ENCODE measurements at places on chromosomes 7 and 10.

DNA sequence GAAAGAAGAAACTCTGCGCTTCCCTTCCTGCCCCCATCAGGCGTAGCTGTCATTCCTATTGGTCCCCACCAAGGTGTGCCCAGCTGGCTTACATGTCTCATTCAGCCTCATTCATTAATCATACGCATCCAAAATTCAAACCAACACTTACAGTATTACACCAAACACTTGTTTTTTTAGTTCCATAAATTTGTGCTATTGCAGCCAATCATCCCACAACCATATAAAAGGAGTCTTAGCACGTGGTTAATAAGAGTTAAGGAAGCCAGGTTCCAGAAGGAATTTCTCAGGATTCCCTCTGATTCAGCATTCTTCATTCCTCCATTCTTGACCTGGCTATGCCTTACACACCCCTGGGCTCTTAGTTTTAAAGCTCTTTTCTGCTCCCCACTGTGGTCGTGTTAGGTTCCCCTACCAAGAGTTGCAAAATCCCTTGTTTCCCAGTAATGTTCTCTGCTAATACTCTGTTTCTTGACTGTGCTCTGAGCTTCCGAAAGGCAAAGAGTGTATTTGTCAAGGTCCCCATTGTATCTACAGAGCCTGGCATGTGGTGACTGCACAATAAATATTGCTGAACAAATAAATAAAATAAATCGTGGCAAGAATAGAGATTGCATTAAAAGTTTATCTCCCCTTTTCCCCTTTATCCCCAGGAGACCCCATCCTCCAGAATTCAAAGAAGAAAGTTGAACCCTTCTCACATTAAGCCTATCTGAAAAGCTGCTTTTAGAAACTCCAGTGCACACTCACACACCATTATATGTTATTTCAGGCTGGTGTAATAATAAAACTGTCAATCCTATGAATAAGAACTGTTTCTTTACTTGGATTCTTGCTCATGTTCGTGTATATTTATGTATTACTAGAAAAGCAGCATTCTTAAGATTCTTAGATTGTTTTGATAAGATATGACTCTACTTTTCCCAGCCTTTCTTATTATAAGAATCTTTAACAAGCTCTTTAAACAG, 514.4 kb downstream of the INHBA start:
- DNase-seq: no peak

- no peak for DNase-seq
These were observed 7.7 kb downstream of the BBS9 start for GRCh38 chr7:33137103-33137502.

DNA sequence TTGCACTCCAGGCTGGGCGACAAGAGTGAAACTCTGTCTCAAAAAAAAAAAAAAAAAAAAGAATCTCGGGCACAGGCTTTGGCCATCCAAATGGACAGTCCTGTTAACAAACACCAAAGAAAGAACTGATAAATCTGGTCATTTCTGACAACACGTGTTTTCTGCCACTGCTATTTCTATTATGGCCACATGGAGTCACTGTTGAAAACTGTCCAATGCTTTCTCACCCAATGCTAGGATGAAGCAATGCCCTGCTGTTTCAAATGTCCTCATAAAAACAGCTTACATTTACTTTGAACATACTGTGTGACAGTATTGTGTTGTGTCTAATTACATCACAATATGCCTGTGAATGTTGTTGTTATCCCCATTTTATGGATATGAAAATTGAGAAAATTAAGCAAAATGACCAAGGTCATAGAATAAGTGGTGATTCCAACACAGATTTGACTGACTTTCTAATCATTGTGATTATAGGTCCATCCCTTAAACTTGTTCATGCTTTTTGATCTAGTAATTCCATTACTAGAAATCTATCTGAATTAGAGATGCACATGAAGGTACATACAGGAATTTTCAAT, 19.9 kb upstream of the MAP3K8 start:
- no peak for DNase-seq

DNA sequence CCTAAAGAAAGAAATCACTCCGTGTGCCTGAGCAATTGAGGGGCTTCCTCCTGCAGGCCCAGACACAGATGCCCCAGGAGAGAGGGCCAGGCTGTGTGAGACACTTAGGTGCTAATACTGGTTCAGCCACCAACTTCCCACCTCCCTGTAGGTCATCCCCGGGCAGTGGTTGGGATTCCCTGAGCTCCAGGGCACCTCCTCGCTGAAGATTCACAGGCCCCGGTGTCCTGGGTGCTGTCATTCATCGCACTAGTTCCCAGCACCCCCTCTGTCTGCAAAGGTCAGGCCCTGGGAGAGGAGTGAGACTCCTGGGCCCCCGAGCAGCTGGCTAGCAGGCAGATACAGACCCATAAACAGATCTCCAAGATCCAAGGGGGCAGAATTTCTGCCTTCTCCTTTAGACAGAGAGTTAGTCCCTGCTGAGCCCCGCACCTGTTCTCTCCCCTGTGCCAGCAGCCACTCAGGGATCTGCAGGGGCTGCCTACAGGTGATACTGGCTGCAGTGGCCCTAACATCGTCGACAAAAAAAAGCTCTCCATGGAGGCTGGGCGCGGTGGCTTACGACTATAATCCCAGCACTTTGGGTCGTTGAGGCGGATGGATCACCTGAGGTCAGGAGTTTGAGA, 38.2 kb upstream of the GTF2I start:
- DNase-seq: no peak

- no peak for DNase-seq
These were observed 21.2 kb downstream of the ITGB8 start for GRCh38 chr7:20351901-20352300.

DNA sequence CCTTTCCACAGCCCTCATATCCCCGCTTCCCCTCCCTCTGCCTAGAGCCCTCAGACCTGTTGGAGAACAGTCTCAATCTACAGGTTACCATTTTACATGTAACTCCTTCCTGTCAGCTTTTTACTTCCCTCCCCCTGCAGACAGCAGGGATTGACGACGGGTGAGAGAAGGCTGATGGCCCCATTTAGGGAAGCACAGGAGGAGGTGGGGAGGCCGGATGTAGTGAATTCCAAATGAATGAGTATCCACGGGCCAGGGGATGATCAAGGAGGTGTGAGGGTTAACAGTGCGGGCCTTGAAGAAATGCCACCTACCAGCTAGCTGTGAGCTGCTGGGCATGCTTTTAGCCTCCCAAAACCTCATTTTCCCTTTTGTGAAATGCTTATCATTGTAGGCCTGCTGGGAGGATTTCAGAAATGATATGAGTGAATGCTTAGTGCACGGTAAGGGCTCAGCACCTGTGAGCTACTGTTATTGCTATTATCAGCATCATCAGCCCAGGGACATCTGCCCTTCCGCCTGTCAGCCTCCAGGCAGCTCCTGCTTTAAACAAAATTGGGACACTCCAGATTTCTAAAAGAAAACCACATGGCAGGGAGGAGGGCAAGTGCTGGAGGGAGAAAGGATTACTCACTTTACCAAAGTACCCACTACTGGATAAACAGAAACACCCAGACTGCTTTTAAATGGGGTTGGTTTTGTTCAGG, 6.5 kb upstream of the NANOS1 start:
- DNase-seq: no peak

DNA sequence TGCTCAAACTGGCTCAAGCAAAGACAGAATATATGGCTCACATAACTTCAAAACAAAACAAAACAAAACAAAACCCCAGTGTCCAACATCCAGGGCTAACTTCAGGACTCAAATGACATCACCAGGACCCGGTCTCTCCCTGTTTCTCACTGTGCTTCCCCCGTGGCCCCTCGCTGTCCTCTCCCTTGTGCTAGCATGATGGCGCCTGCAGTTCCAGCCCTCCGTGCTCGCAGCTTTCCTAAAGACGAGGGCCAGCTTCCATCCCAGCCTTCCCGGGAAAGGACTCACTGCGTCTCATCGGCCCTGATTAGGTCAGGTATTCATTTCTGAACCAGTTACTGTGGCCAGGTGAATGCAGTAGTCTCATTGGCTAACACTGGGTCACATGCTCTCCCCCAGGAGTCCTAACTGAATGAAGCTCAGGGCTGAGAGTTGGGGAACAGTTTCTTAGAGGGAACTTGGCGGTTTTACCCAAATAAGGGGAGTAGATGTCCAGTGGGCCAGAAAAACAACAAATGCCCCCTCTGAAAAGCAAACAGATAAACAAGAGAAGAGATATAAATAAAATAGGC, 33.0 kb upstream of the CTBP2 start:
- no peak for DNase-seq

DNA sequence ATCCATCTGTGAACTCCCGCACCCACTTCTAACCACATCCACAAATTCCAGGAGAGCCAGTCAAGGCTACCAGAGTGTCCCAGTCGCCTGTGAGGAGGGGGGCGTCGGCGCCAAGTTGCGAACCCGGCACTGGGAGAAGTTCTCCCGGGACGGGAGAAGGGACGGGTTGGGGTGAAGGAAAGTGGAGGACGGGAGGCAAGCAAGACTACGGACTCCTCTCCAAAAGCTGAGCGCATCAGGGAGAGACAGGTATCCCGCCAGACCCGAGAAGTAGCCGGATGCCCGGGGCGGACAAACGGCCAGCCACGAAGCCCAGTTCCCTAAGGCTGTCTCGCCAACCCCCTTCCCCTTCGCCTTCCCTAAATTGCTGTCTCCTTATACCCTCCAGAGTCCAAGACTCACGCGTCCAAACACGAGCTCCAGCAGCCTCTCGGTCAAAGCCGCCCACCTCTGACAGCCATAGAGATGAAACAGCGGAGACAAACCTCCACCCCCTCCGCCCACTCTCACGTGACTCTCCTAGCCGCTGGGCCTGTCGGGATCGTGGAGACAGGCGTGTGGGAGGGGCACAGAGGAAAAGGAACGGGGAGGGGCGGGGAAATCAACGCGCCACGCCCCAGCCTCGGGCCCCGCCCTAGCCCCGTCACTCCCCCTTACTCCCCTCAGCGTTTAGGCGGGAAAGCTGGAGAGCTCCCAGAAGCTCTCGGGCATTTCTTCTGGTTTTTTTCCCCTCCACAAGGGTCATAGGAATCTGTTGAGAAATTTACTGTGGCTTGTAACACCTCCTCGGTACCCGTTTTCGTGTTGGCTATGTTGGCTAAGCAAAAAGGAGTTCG, at the start of gene MICU1:
MICU1 (minus strand) TSS at position 472 of the 836 bp plus-strand sequence. CDS start 59,286 bp downstream, outside the sequence.
- peak; percentile 90 for DNase-seq

- no peak for DNase-seq
These were observed 11.5 kb downstream of the TAS2R16 start for GRCh38 chr7:122984021-122984420.

DNA sequence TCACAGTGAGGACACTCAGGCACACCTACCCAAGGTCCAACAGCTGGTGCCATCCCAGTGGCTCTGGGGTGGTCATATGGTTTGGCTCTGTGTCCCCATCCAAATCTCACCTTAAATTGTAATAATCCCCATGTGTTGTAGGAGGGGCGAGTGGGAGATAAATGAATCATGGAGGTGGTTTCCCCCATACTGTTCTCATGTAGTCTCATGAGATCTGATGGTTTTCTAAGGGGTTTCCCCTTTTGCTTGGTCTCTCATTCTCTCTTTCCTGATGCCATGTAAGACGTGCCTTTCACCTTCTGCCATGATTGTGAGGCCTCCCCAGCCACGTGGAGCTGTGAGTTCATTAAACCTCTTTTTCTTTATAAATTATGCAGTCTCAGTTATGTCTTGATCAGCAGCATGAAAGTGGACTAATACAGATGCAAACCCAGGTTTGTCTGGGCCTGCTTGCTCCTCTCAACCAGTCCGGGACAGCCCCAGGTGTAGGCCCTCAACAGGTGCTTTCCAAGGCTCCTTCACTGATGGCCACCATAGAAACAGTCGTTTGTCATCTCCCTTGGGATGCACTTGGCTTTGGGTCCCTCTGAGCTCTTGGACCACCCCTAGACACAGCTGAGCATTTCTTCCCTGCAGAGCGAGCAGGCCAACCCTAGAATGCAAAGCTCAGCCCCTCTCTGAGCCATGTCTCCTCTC, 101.3 kb upstream of the CTBP2 start:
- DNase-seq: no peak

DNA sequence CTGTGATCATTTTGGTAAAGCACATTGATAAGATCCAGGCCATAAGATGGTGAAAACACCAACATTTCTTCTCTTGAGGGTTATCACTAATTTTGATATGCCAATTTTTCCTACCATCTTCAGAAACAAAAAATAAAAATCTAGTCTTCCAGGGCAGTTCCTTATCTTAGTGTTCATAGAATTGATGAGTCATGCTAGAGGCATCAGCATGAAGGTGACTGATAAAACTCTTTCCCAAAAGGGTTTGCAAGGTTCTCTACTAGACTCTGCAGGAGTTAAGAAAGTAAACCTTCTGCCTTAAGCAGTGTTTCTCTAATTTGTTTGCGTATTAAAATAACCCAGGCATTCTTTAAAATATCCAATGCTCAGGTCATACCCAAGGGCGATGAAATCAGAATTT, 483.1 kb upstream of the CNTNAP2 start:
- no peak for DNase-seq

- DNase-seq: no peak
These were observed 1035.5 kb downstream of the LRMDA start for GRCh38 chr10:76466836-76467503.

GRCh38 chr10:20287586-20287985, 471.4 kb downstream of the PLXDC2 start:
- DNase-seq: no peak

GRCh38 chr10:47423476-47423875, 39.4 kb upstream of the ZNF488 start:
- no peak for DNase-seq

Data from stimulated activated CD8-positive, alpha-beta memory T cell treated with anti-CD3 and anti-CD28 coated beads, Interleukin-7, amount 100 ng/mL, for 1 hour (primary cell).